NCI-H1417 treated with DMSO at 0.1 percent for 48 hours (cell line): ENCODE measurements at places on chromosomes 5 and 9.

GRCh38 chr5:87944553-87945285, 323.9 kb downstream of the TMEM161B start:
- DNase-seq, result peak; percentile 29

DNA sequence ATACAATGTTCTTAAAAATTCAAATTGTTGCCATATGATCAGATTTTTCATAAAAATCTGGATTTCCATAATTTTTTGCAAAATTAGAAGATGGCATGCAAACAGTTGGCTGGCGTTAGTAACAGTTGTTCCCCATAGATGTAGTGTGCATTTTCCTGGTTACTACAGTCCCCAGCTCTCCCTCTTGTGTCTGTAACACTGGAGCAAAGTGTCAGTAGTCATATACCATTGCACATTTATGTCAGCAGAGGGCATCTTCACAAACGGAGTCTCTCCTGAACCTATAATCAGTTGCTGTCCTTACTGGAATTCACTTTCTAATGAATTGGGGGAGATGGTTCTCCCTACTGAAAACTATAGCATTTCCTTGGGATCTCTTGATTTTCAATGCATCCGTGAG, 44.7 kb upstream of the DMAC1 start:
- DNase-seq, result no peak

GRCh38 chr5:112762113-112762810, 24.6 kb downstream of the APC start:
- no peak for DNase-seq

DNA sequence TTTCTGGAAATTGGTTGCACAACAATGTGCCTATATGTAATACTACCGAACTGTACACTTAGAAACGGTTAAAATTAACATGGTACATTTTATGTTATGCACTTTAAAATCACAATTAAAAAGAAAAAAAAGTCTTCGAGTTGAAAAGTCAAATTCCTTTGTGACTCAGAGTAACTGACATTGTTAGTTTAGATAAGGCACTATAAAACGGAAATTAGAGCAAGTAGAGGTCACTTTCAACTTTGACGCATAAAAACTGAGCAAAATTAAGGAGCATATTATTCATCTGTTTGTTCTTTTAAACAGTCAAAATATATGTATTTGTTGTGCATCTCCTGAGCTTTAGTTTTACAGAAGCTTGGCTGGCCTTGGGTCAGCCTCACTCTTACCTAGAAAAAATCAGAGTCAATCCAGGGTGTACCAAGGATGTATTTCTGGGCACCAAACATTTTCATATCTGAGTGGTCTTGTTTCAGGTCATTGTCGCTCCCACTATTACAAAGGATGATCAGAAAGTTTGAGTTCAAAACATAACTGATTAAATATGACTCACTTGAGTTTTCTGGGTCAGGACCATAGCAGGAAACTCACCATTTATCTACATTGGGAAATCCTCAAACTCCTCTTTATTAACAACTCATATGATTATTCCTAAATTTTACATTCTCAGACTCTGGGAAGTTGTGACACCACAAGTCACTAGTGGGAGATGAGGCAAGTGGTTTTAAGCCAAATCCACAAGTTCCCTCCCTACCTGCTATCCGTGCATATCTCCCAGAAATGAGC, 160.6 kb downstream of the CCDC192 start:
- no peak for DNase-seq

DNA sequence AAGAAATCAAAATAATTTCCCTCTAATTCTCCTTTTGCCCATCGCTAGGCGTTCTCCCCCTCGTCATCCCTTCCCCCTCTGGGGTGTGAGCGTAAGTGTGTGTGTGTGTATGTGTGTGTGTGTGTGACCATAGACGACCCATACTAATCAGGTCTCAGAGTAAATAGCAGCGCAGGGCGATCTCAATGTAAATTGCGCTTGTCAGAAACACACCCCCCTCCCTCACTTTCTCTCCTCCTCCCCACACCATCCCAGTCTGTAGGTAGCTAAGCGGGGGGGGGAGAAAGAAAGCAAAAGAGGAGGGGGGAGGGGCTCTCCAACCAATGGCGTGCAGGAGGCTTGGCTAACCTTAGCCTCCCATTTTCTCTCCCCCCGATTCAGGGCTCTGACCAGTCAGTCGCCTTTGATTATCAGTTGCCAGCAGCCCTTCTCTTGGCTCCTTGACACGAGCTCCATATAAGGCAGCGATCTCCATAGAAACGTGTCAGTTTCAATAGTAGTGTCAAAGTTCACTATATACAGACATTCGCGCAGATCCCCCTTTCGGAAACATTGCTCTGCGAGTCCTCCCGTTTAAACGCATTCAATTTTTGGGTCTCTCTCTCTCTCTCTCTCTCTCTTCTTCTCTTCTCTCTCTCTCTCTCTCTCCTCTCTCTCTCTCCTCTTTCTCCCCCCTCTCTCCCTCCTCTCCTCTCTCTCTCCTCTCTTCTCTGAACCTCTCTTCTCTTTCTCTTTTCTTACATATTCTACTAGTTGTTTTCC, at the start of gene NR2F1:
Gene NR2F1, plus strand, starts transcription at position 546 of the 762 bp plus-strand sequence. CDS start 1,802 bp downstream, outside the sequence.
- peak; percentile 92 for DNase-seq

- no peak for DNase-seq
Observed at GRCh38 chr9:33273972-33274328, 9.1 kb downstream of the CHMP5 start.

DNA sequence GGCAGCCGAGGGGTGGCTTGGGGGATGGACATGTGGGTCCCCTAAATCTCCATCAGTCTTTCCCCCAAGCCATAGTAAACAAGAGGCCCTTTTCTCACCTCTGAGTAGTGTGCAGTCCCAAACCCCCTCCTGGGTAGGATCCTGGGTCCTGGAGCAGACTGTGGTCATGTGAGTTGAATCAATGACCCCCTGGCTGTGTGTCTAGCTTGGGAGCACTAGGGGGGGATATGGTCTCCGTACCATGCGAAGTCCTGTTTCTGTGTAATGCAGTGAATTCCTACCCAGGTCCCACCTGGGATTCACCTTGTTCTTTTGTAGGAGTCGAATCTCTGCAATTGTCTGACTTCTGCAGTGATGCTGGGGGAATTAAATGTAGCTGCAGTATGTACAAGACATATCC, 66.2 kb downstream of the FGF18 start:
- no peak for DNase-seq

DNA sequence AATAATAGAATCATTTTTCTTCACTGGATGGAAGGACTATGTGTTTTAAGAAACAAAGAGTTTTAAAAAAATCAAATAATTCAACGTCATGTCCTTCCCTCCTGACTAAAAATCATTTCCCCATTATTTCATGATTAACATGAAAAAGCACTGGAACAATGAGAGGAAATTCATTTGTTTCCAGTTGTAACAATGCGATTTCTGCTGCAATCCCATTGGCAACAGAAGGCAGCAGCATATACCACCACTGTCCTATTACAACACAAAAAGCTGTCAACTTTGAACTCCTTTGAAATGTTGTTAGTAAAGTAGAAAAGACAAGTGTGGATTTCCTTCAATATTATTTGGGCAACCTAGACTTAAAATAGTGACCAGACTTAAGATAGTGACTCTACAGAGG, 3.1 kb downstream of the C5orf63 start:
- DNase-seq, result no peak

- no peak for DNase-seq
Observed at GRCh38 chr5:30343707-30344106, 849.8 kb upstream of the CDH6 start.

DNA sequence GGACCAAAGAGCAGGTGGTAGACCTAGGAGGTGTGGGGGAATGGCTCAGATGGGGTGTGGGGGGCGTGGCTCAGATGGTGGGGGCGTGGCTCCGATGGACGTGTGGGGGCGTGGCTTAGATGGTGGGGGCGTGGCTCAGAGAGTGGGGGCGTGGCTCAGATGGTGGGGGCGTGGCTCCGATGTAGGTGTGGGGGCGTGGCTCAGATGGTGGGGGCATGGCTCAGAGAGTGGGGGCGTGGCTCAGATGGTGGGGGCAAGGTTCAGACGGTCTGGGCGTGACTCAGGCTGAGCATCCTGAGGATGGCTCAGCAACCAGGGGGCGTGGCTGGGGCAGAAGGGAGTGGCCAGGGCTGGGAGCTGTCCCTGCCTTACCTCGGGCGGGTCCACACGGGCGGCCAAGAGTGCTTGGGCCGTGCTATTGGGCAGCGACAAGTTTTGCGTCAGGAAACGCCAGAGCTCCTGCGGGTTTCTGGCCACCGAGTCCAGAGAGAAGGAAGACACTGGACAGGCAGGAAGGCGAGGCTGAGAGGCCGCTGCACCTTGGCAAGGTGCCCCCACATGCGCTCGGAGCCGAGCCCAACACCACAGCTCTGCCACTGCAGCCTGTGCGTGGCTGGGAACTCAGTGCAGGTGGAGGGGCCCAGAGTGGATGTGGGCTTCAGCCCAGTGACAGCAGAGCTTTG, 5.9 kb downstream of the ABCA2 start:
- DNase-seq, result no peak

DNA sequence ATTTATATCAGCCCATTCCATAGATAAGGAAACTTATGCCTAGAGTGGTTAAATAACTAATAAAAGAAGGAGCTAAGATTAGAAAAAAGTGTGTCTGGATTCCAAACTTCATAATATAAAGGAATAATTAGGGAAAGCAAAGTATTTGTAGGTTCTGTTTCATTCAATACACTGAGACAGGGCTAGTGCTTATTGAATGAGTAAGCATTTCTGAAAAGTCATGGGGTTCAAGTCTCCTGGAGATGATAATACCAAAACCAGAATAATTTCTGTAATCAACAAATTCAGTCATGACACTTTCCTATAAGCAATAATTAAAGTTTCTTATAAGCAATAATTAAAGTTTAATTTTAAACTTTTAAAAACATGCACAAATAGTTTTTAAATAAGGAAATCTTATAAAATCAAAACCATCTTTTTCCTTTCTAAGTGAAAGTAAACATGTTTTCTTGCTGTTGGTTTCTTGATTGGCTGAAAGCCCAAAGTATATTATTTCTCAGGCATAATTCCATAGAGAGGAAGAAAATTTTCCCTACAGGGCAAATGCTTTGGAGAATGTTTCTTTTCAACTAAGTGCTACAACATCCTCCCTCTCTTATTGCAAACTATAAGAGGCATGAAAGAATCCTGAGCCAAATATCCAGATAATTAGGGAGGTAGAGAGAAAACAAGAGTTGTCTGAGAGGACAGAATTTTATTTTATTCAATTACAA, 510.2 kb downstream of the PRELID2 start:
- no peak for DNase-seq

DNA sequence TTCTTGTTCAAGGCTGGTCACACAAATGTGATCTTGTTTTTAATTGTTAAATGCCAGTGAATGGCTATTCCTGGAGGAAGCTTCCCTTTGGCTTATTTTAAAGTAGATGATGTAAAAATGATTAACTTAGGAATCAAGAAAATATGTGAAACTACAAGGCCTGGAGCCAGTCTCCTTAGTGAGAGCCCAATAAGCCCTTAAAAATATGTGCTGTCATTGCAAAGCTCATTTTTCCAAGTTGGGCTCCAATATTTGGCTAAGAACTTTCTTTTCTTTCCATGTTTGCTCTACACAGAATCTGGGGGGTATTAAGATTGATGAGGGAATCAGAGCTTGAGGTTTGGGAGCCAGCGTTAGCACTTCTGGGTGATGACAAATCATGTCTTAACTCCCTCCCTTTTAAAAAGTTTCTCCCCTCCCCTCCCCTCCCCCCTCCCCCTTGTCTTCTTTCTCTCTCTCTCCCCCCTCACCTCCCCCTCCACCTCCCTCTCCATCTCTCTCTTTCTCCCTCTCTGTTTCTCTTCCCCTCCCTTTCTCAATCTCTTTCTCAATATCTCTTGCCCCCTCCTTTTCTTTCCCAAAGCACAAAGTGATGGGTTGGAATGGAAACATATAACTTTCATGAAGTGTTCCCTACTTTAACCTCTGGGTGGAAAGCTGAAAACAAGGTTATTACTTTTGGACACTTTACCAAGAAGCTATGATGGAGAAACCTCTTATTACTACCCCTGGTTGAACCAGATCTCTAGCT, 86.0 kb downstream of the FBXL7 start:
- DNase-seq, result no peak

DNA sequence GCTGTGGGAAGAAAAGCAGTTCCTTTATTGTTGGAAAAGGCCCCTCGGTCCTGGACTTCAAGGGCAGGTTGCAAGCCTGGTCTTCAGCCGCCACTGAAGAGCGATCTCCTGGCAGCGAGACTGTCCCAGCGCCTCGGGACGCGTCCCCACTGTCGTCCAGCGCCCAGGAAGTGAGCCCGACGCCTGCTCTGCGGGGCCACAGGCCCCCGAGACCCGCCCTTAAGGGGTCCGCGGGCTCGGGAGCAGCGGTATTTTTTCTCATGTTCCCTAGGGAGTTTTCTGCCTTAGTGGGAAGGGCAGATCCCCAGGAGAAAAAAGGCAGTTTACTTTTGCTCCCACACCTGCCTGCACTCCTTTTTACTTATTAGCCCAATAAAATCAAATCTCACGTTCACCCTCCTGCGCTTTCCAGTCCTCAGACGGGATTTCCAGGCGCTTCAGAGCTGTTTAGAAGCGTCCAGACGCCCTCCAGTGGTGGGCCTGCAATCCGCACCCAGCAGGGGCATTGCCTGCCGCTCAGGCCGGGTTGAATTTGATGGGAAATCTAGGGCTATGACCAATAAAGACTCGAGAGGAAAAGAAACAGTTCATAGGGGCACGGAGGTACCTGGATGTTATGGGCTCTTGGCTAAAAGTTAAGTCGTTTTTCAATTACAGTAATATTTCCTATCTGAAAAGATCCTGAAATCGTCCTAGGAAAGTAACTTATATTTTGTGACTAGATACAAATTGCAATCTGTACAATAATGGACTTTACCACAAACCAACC, 2.8 kb upstream of the EFNA5 start:
- no peak for DNase-seq

GRCh38 chr9:35482071-35482470, 7.8 kb upstream of the RUSC2 start:
- no peak for DNase-seq

- no peak for DNase-seq
Observed at GRCh38 chr9:87787735-87788134, 61.8 kb downstream of the CTSL start.
